ENCODE measurements at places on chromosomes 13 and 19. TPM values are rescaled to one million over a fixed set of nuclear protein-coding genes. Genes with fewer than 3 reads are reported as not detected.

DNA sequence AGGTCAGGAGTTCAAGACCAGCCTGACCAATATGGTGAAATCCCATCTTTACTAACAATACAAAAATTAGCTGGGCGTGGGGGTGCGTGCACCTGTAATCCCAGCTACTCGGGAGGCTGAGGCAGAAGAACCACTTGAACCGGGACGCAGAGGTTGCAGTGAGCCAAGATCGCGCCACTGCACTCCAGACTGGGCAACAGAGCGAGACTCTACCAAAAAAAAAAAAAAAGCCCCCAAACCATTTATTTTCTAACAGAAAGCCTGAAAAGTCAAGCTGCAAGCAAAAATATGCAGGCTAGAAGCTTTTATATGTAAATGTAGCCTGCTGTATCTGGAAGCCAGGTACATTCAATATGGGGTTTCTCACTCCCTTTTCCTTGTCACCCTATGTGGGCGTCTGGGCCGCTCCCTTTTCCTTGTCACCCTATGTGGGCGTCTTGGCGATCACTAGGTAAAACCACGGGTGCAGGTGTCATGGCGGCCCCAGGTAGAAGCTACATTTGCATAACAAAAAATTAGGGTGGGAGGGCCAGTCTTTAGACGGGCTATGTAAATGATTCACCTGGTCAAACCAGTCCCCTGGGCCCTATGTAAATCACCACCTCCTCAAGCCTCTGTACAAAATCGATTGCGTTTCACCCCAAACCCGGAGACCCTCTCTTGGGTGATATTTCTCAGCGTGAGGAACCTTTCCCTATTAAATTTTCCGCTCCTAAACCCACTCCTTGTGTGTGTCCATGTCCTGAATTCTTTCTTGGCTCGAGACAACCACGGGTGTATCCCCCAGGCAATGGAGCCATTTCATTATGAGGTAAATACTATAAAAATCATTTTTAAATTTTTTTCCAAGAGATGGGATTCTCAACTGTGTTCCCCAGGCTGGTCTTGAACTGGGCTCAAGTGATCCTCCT lies 2.1 kb downstream of the TRIM13 start:
- H3K36me3 ChIP-seq = no peaks in the 10 kb centered on the region
- H3K4me1 ChIP-seq = peaks cover 35% of the 10 kb centered on the region
- no peak overlapping the region for H3K4me3 ChIP-seq
- H3K27ac ChIP-seq = no peak overlapping the region
- H3K27me3 ChIP-seq = no peaks in the 10 kb centered on the region

DNA sequence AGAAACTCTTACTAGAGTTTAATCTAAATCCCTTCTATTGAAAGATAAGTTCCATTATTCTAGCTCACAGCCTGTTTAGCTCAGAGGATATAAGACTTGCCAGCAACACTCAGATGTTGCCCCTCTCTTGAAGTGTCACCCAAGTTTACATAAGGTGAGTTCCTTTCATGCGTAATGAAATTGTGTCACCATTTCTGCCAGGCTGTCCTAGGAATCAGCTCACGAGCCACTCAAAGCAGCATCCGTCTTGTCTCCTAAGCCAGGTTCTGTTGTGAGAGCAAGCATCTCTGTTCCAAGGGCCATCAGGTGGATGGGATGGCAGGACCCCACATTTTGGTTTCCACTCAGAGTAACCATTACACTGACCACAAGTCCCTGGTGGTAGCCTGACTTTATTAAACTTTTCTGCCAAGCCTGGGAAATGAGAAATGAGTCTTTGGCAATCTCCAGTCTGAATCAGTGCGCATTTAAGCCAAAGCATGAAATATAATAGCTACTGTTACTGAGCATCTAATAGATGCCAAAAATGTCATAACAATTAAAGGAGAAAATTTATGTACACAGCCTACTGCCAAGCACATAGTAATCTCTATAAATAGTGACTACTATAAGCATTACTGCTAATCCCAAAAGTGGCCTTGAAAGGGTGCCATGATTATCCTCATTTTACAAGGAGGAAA lies 179.6 kb upstream of the MIR17HG start:
- no peaks in the 10 kb centered on the region for H3K36me3 ChIP-seq
- H3K27me3 ChIP-seq = no peaks in the 10 kb centered on the region

DNA sequence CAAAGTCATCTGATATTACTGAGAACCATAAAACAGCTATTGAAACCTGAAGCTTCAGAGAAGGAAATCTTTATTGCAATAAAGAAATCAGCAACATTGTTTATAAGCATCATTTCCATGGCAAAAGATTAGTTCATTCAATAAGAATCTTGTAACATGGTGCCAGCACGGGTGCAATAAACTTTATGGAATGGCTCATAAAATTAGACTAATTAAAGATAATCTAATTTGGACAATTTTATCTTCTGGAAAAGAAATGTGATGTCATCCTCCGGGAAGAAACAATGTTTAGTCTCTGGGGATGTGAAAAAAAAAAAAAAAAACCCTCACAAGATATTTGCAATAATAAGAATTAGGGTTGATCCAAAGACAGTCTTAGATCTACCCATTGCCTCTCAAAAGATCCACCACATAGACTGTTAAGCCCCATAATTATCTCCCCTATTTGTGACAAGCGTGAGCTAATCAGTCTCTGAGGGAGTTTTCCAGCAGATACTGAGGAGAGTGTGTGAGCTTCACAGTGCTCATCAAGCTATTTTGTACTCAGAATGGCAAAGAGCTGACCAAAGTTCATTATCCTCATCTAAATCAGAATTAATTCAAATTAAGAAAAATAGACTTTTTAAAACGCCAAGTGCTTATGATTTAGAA lies 297.0 kb upstream of the EDNRB start:
- H3K4me1 ChIP-seq = no peaks in the 10 kb centered on the region
- H3K36me3 ChIP-seq = no peaks in the 10 kb centered on the region
- no peak for DNase-seq

- no peak for DNase-seq
- no peak overlapping the region for H3K27ac ChIP-seq
- H3K4me3 ChIP-seq = no peak overlapping the region
- H3K27me3 ChIP-seq = no peaks in the 10 kb centered on the region
Measured at GRCh38 chr19:13633109-13633508, 126.8 kb upstream of the CACNA1A start.

DNA sequence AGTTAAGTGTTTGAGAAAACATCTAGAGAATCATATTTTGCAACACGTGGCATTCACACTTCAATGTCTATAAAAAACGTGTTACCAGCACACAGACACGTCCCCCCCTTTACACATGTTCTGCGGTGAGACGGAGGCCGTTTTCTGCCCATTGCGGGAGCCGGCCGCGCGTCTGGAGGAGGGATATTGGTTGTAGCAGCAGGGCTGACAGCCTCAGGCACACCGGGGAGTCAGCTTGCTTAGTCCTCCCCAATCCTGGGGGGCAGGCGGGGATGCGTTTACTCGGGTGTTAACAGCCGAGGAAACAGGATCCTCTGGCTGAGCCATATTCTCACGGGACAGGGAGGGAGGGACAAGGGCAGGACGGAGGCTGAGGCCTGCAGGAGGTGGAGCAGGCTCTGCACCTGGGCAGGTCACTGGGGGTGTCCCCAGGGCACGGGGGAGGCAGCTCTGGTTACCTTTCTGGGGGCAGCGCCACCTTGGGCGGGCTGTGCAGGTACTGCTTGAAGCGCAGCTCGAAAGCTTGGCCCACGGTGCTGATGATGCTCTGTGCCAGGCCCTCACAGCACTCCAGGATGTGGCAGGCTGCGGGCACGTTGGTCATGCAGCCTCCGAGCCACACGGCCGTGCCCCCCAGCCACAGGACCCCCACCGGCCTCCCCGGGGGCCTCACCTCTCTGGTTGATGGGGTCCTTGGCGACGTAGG lies 25.0 kb downstream of the SHC2 start:
- no peak for DNase-seq
- H3K4me3 ChIP-seq = no peak overlapping the region
- no peaks in the 10 kb centered on the region for H3K27me3 ChIP-seq
- no peak overlapping the region for H3K27ac ChIP-seq

Gene IL12RB1
- total RNA-seq = 1.1 TPM

GRCh38 chr13:39676315-39676876 lies 20.9 kb downstream of the COG6 start:
- DNase-seq = peak; percentile 9
- H3K4me3 ChIP-seq = no peak overlapping the region
- H3K27ac ChIP-seq = no peak overlapping the region
- peaks cover 7% of the 10 kb centered on the region for H3K36me3 ChIP-seq
- H3K4me1 ChIP-seq = no peaks in the 10 kb centered on the region
